ENCODE measurements at places on chromosomes 12 and 14. TPM values are rescaled to one million over a fixed set of nuclear protein-coding genes. Genes with fewer than 3 reads are reported as not detected.

- no peak overlapping the region for H3K27ac ChIP-seq
- H3K4me3 ChIP-seq: no peak overlapping the region
- no peaks in the 10 kb centered on the region for H3K27me3 ChIP-seq
- no peak for DNase-seq
- H3K4me1 ChIP-seq: peaks cover 16% of the 10 kb centered on the region
These were observed 116.7 kb downstream of the PRKCH start for GRCh38 chr14:61438036-61438435.

Gene TGFB3
- 1.4 TPM for total RNA-seq

Gene AMIGO2
- not detected for total RNA-seq

DNA sequence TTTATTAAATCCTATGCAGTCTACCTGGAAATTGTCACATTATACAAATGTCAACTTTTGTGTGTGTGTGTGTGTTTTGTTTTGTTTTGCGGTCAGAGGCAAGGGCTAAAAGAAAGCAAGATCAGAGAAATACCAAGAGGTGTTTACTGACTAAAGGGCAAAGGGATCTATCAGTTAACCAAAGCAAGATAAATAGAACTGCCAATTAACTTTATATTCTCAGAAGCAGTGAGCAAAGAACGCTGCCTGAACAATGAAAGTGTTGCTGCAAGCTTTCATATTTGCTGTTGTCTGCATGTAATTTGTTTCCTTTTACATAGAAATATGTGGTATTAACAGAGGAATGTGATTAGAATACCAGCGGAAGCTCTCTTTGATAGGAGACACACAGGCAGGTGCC, 30.9 kb downstream of the CCDC60 start:
- H3K36me3 ChIP-seq: no peaks in the 10 kb centered on the region
- no peak overlapping the region for H3K4me3 ChIP-seq
- peak; percentile 29 for DNase-seq
- no peaks in the 10 kb centered on the region for H3K27me3 ChIP-seq

GRCh38 chr12:24754690-24755638, 193.9 kb downstream of the BCAT1 start:
- peak overlapping the region; percentile 77 for H3K27ac ChIP-seq
- peaks cover 98% of the 10 kb centered on the region for H3K4me1 ChIP-seq
- peak overlapping the region; percentile 17 for H3K4me3 ChIP-seq

- H3K27me3 ChIP-seq: no peaks in the 10 kb centered on the region
- DNase-seq: no peak
- H3K4me3 ChIP-seq: no peak overlapping the region
- no peaks in the 10 kb centered on the region for H3K4me1 ChIP-seq
- H3K27ac ChIP-seq: no peak overlapping the region
- no peaks in the 10 kb centered on the region for H3K36me3 ChIP-seq
These were observed 692.6 kb downstream of the VRK1 start for GRCh38 chr14:97489750-97490149.

DNA sequence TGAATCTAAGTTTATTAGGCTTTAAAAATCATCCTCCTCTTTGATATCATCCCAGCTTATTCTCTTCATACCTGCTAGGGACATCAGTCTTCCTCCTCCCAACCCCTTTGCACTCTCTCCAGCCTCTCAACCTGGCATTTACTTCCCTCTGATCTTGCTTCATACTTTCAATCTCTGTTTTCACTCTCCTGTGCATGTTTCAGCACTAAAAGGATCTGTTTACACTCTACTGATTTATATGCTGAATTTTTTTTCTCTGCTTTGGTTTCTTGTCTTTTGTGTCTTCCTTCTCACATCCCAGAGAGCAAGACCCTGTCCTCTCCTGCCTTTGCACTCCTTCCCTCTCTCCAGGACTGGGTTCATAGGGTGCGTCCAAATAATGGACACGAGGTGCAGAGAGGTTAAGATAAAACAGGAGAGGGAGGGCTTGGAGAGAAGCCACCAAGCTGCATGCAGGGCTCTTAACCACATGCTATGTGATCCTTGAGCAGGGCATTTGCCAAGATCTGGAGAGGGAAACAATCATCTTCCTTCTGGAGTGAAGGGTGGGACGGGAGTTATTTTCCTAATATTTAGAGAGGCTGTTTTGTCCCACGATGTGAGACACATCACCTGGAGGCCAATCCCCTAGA, 3.0 kb upstream of the CISTR start:
- no peaks in the 10 kb centered on the region for H3K36me3 ChIP-seq
- no peak overlapping the region for H3K27ac ChIP-seq
- peaks cover 23% of the 10 kb centered on the region for H3K4me1 ChIP-seq
- H3K27me3 ChIP-seq: peaks cover 4% of the 10 kb centered on the region
- no peak for DNase-seq
- no peak overlapping the region for H3K4me3 ChIP-seq

GRCh38 chr14:69685218-69685616, 73.8 kb downstream of the SUSD6 start:
- no peak for DNase-seq
- H3K4me3 ChIP-seq: no peak overlapping the region
- H3K27ac ChIP-seq: peak overlapping the region; percentile 62

- DNase-seq: no peak
- H3K27ac ChIP-seq: no peak overlapping the region
- no peaks in the 10 kb centered on the region for H3K4me1 ChIP-seq
- no peaks in the 10 kb centered on the region for H3K36me3 ChIP-seq
These were observed 77.3 kb upstream of the RTL1 start for GRCh38 chr14:100980823-100981222.

Gene PTPRO
- total RNA-seq: not detected

- no peaks in the 10 kb centered on the region for H3K36me3 ChIP-seq
- H3K27ac ChIP-seq: no peak overlapping the region
- no peaks in the 10 kb centered on the region for H3K27me3 ChIP-seq
- DNase-seq: no peak
- no peak overlapping the region for H3K4me3 ChIP-seq
These were observed 531.4 kb downstream of the FUT8 start for GRCh38 chr14:65943916-65944410.

Gene ZNF605
- total RNA-seq: 6.8 TPM

DNA sequence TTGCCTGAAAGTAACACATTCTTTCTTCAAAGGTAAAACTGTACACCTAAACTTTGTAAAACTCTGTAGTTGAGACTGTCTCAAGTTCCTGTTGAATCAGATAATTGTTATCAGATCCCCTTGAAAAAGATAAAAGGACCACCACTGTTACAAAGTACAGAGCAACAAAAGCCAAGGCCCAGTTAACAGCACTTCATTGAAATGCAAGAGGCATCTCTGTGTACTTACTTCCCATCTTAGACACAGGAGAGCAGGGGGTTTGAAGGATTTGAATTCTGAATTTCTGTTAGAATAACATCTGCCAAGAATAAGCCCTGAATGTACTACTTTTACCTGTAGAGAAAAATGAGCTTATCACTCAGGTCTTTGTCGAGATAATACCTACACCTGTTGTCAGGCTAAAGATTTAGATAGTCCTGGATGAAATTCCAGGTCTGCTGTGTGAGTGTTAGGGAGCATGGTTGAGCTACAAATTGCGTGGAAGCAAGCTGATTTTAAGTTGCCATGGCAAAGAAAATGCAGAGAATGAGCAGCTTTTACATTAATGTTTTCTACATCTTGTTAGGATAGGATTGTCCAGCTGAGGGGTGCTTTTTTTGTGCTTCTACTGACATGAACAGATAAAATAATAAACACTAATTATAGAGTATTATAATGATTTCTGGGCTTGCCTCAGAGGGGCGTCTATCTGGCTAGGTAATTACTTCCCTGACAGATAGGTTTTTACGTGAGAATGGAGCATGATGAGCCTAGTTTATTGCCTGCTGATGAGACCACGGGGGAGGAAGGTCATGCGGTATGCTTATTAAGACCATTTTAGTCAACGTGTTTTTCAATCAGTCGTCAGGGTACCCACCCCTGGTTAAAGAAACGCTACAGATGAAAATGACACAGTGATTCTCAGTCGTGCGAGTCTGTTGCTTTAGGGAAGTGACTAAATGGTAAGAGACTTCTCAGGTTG, 309.2 kb downstream of the PAWR start:
- no peak for DNase-seq
- H3K27ac ChIP-seq: no peak overlapping the region
- no peaks in the 10 kb centered on the region for H3K27me3 ChIP-seq
- H3K4me3 ChIP-seq: no peak overlapping the region
- no peaks in the 10 kb centered on the region for H3K4me1 ChIP-seq

GRCh38 chr14:103836976-103837725, 10.2 kb downstream of the PPP1R13B start:
- H3K36me3 ChIP-seq: no peaks in the 10 kb centered on the region
- no peak for DNase-seq
- no peak overlapping the region for H3K4me3 ChIP-seq
- peaks cover 9% of the 10 kb centered on the region for H3K4me1 ChIP-seq

DNA sequence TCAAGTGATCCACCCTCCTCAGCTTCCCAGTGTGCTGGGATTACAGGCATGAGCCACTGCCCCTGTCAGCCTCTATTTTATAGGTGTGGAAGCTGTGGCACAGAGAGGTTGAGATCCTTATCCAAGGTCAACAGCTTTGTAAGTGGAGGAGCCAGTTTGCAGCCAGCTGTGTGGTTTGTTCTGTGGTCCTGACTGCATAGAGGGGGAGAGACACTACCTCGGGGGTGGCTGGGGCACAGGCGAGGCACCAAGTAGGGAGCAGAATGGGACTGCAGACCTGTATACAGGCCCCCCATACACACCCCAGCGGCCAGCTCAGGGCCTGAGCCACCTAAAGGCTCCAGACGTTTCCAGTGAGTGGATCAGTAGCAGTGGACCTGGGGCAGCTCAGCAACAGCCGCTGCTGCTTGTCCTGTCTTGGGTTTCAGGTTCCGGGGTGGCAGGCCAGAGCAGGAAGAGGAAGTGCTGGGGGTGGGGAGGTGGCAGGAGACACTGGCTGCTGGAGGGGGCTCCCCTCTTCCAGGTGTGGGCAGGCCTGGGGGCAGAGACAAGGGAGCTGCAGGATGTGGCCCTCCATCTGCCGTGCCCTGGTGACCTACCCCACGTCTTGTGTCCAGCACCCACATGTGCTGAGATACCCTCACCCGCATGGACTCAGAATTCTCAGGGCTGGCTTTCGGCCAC, 11.0 kb downstream of the ORAI1 start:
- no peak for DNase-seq
- H3K4me3 ChIP-seq: no peak overlapping the region
- H3K27me3 ChIP-seq: no peaks in the 10 kb centered on the region
- 0 out of 3 replicates have a peak, but pooled peaks cover 3% of the 10 kb centered on the region for H3K36me3 ChIP-seq
- no peak overlapping the region for H3K27ac ChIP-seq
- peaks cover 20% of the 10 kb centered on the region for H3K4me1 ChIP-seq

- no peaks in the 10 kb centered on the region for H3K4me1 ChIP-seq
- no peak overlapping the region for H3K4me3 ChIP-seq
- H3K27me3 ChIP-seq: no peaks in the 10 kb centered on the region
These were observed 185.8 kb downstream of the ALG10B start for GRCh38 chr12:38502415-38502814.

Gene ACVRL1
- not detected for total RNA-seq

DNA sequence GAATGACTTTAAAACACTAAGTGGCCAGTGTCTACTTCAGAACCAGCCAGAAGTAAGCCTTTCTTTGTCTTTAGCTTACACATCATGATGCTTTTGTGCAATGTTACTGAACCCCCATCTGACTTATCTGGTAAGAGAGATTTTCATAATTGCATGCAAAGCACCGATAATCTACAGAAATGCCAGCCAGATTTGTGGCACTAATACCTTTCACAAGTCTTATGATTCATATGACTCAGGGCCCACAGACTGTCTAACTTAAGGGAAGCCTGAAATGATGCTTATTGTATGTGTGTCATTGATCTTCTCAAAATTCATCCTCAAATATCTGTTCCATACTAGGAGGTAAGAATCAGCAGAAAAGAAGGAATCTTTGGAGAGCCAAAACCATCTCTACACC, 18.0 kb downstream of the IGF1 start:
- H3K36me3 ChIP-seq: no peaks in the 10 kb centered on the region
- H3K4me3 ChIP-seq: no peak overlapping the region

Gene FBXO21
- 45.2 TPM for total RNA-seq

GRCh38 chr12:108975024-108975593, 45.8 kb downstream of the SVOP start:
- no peaks in the 10 kb centered on the region for H3K36me3 ChIP-seq
- H3K27me3 ChIP-seq: no peaks in the 10 kb centered on the region
- no peak for DNase-seq
- no peak overlapping the region for H3K27ac ChIP-seq

- no peaks in the 10 kb centered on the region for H3K27me3 ChIP-seq
- H3K27ac ChIP-seq: peak overlapping the region; percentile 86
- DNase-seq: peak; percentile 66
- H3K4me1 ChIP-seq: peaks cover 66% of the 10 kb centered on the region
- H3K36me3 ChIP-seq: no peaks in the 10 kb centered on the region
- H3K4me3 ChIP-seq: no peak overlapping the region
These were observed 14.6 kb upstream of the EEA1 start for GRCh38 chr12:92943482-92944250.

DNA sequence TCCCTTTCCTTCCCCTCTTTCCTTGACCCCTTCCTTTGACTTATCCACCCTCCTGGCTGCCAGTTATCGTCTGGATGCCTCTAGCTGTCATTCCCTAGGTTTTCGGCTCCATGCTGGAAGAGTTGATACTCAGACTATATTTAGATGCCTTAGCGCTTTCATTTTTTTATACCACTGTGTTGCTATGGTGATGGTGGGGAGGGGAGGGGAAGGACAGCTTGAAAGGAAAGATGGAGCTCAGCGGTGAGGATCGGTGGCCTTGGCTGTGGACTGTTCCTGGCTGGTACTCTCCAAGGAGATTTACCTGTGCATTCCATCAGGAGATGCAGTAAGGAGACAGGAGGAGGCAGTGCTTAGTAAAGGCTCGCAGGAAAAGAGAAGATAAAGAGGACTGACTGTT, 108.7 kb downstream of the SLC8A3 start:
- H3K36me3 ChIP-seq: no peaks in the 10 kb centered on the region
- no peaks in the 10 kb centered on the region for H3K27me3 ChIP-seq
- H3K27ac ChIP-seq: no peak overlapping the region
- peaks cover 12% of the 10 kb centered on the region for H3K4me1 ChIP-seq

GRCh38 chr14:59251811-59252771, 63.6 kb downstream of the DAAM1 start:
- H3K4me1 ChIP-seq: peaks cover 46% of the 10 kb centered on the region
- no peak for DNase-seq
- H3K36me3 ChIP-seq: no peaks in the 10 kb centered on the region
- H3K27ac ChIP-seq: no peak overlapping the region
- H3K27me3 ChIP-seq: no peaks in the 10 kb centered on the region
- no peak overlapping the region for H3K4me3 ChIP-seq

DNA sequence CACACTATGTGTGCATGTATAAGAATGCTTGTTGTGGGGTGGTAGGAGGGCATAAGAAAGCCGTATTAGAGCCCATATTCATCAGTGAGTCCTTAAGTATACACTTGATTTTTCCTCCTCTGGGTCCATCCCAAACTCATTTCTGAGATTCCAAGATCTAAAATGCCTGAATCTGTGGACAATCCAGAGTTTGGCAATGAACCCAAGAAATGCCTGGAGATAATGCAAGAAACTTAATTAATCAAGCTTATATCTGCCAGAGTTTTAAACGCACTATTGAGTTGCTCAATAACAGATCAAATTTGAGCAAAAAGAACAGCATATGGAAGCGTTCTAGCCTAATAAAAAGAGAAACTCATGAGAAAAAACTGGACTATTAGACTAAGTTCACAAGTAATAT, 143.4 kb upstream of the NAV3 start:
- no peaks in the 10 kb centered on the region for H3K36me3 ChIP-seq
- H3K4me1 ChIP-seq: no peaks in the 10 kb centered on the region
- no peak overlapping the region for H3K4me3 ChIP-seq

Gene KRT82
- total RNA-seq: not detected

Gene PAPLN
- not detected for total RNA-seq

Gene ERBB3
- total RNA-seq: 55.2 TPM

GRCh38 chr14:54778618-54779345, 123.8 kb downstream of the GCH1 start:
- no peaks in the 10 kb centered on the region for H3K27me3 ChIP-seq
- H3K4me3 ChIP-seq: no peak overlapping the region
- peaks cover 5% of the 10 kb centered on the region for H3K4me1 ChIP-seq
- H3K27ac ChIP-seq: no peak overlapping the region

Measured in HepG2 (cell line).